Jurkat, Clone E6-1 (cell line): ENCODE measurements at places on chromosomes 1 and 21.

DNA sequence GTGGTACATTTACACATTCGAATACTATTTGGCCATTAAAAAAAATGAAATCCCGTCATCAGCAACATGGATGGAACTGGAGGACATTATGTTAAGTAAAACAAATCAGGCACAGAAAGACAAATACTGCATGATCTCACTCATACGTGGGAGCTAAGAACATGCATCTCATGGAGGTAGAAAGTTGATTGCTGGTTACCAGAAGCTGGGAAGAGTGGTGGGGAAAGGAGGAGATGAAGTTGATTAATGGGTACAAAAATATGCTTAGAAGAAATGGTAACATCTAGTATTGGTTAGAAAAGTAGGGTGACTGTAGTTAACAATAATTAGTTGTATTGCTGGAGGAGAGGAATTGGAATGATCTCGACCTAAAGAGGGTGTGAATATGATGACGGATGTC is 24.6 kb upstream of the RNF187 start:
- no peak for DNase-seq

DNA sequence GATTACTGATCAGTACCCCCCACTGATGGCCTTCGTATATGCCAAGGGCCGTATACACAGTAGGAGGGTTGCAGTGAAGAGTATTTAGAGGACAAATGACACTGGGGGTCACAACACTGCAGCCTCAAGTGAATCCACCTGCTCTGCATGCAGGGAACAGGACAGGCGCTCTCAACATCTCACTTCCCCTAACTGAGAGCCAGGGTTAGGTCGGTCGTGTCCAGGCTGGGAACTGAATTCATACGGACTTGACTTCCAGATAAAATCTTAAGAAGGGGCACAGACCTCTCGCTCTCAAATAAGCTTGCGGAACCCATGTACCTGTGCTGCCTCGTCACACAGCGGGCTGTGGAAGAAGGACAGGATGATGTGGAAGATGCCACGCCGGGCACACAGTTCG is 22.8 kb downstream of the MRAP start:
- no peak for DNase-seq

DNA sequence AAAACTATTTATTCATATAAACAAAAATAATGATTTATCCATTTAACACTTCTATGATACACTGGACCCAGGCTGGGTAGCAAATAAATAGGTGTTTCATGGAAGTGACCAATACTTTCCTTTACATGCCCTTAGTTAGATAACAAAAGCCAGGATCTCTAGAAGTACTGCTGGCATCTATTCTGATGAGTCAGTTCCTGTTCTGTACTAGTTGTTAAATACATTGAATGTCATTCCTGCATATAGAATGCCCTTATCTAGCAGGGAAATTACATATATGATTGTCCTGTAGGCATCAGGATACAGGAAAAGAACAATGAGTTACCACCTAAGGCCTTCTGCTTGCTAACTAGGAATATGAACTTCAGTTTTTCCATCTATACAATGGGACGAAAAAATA is 130.8 kb downstream of the HFM1 start:
- DNase-seq: no peak

DNA sequence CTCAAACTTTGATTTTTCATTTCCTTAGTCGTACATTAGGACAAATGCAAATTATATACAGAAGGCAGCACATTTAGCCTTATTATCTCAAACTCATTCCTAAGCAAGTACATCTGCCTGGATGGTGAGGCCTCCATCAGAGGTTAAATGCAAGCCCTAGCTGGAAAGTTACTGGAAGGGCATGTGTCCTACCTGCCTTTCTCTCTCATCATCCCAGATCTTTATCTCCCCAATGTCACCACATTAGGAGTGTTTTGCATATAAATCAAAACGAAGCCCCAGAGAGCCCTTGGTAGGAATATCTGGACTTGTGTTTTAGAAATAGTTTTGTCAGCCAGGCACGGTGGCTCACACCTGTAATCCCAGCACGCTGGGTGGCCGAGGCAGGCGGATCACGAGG is 35.0 kb downstream of the APP start:
- DNase-seq: no peak

DNA sequence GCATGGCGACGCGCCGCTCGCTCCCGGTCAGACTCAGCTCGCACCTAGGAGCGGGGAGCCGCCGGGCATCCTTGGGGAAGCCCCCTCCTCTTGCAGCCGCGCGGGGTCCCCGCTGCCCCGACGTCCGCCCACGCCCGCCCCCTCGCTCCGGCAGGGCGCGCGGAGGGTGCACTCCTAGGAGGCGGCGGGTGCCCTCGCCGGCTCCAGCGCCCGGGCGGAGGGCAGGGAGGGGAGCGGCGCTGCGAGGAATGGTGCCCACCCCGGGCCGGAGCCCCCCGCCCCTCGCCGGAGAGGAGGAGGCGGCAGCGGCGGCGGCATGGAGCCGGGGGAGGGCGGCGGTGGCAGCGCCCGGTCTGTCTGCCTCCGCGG is 488 bp downstream of the FAM78B start:
- no peak for DNase-seq

- DNase-seq: no peak
Observed at GRCh38 chr1:64942675-64943074, 23.7 kb downstream of the JAK1 start.

GRCh38 chr21:41966041-41966833 is 12.4 kb upstream of the C2CD2 start:
- DNase-seq: no peak

GRCh38 chr1:21526441-21526840 is 17.2 kb downstream of the ALPL start:
- no peak for DNase-seq
